ENCODE measurements at places on chromosomes 16 and 17.

DNA sequence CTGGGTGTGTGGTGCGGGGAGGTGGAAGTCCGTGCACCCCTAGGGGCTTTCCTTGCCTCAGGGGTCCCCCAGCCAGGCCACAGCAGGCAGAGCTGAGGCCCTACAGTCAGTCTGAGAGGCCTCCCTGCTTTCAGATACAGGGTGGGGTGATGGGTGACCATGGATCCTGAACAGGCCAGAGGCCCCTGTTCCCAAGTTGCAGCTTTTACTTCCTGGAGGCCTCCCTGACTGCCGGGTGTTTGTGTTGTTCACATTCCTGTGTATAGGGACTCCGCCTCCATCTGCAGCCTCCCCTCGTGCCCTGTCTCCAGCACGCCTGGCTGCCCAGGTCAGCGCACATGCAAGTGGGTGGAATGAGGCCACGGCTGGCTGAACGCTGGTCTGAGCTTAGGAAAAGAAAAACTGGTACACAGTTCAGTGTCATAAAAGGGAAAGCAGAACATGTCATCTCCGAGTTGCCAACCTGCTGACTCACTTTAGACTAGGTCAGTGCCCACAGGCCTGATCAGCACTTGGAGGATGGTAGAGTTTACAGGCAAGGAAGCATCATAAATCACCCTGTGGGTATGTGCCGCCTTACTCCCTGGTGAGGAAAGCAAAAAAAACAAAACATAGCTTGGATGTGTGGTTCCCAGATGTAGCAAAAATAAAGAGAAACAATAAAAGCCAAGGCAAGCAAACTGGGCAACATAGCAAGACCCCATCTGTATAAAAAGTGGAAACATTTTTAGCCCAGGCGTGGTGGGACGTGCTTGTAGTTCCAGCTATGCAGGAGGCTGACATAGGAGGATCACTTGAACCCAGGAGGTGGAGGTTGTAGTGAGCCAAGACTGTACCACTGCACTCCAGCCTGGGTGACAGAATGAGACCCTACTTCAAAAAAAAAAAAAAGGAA is 6.2 kb upstream of the SLC7A6 start:
- no peak for DNase-seq

- peak; percentile 66 for DNase-seq
Measured at GRCh38 chr16:84514874-84515835, 10.7 kb upstream of the MEAK7 start.

DNA sequence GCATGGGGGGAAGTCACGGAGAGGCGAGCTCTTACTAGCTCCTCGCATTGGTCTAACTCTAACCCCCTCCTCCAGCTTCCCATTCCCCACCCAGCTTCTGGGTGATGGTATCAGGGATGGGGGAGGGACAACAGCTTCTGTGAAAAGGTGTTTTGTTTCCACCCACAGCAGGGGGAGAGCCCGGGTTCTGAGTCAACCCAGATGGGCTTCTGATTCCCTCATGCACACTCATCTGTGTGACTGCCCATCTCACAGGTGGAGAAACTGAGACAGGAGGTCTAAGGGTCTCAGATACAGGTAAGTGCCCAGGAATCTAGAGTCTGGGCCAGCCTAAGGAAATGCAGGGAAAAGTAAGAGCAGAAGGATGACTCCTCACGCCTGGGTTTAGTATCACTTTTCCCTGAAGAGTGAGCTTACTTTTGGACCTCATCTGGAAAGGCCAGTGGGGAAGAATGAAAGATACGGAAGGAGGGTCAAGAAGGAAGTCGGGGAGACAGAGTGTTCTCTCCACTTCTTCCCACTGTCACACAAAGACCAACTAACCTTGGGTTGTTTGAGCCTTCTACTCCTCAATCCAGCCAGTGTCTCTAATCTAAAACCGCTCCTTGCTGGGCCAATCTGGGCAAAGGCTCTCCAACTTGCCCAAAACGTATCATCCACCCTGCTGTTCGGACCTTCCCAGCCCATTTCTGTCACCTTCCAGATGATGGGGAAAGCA is 3.1 kb upstream of the TLCD2 start:
- no peak for DNase-seq

GRCh38 chr17:4811471-4811870 is 4.5 kb downstream of the PLD2 start:
- no peak for DNase-seq

GRCh38 chr17:56532926-56533325 is 60.6 kb upstream of the NOG start:
- no peak for DNase-seq

DNA sequence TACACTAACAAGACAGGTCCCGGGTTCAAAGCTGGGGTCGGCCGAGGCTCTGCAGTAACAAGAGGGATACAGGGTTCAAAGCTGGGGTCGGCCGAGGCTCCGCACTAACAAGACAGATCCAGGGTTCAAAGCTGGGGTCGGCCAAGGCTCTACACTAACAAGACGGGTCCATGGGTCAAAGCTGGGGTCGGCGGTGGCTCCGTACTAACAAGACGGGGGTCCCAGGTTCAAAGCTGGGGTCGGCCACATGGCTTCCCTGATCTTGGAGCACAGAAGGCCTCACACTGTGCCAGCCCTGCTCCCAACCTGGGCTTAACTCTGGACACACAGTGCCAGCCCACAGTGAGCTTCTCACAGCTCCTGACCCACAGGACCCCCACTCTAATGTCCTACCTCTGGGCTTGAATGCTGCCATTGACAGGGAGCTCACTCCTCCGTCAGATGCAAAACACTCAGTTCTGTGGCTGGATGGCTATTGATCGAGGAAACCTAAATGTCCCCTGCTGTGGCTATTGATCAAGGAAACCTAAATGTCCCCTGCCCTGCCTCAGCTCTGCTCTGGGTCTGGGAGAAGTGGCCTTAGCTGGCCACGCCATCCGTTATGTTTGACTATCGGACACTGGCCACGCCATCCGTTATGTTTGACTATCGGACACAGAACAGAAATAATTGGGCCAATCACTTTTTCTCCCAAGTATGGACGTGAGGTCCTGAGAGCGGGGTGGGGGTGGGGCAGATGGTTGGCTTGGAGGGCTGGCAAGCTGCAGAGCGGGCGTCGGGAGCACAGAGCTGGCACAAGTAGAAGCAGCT is 54.6 kb upstream of the DOC2B start:
- DNase-seq: no peak

DNA sequence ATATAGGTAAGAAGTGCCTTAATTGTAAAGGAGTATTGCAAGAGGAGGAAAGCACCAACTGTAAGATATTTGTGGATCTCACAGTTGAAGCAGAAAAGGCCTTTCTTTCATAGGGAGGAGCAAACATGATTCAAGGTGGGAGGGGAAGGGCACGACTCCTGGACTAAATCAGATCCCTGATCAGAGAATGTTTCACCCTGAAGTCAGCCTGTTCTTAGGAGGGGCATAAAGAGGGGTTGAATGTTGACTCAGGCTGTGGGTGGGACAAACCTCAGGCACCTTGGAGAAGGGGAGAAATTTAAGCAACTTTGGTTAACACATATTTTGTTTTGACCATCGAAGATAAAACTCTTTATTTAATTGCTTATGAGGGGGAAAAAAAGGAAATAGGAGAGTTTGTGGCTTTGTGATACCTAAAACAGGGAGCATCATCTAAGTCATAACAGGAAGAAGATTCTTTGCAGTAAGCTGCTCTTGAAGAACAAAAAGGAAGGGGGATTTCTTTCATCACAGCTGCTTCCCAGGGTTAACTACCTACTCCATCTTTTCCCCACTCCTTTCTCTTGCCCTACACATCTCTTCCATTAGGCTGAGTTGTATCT is 158.6 kb upstream of the ZNF267 start:
- no peak for DNase-seq

DNA sequence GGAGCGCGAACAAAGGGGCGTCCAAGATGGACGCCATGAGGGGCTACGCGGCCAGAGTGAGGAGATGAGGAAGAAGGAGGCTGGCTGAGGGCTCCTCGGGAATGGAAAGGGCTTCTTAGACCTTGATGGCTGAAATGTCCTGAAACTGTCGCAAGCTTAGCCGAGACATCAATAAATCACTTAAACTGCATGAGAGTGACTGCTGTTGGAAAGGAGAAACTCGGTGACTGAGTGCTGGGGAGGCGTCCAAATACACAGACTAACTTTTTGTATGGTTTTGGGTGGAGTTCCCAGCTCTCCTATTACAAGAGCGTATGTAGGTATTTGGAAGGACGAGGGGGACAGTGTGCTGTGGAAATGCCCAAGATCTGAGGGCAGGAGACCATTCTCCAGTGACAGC is 1.4 kb upstream of the GEMIN4 start:
- DNase-seq: no peak

- DNase-seq: no peak
Measured at GRCh38 chr17:18267366-18267765, 6.9 kb downstream of the MIEF2 start.

DNA sequence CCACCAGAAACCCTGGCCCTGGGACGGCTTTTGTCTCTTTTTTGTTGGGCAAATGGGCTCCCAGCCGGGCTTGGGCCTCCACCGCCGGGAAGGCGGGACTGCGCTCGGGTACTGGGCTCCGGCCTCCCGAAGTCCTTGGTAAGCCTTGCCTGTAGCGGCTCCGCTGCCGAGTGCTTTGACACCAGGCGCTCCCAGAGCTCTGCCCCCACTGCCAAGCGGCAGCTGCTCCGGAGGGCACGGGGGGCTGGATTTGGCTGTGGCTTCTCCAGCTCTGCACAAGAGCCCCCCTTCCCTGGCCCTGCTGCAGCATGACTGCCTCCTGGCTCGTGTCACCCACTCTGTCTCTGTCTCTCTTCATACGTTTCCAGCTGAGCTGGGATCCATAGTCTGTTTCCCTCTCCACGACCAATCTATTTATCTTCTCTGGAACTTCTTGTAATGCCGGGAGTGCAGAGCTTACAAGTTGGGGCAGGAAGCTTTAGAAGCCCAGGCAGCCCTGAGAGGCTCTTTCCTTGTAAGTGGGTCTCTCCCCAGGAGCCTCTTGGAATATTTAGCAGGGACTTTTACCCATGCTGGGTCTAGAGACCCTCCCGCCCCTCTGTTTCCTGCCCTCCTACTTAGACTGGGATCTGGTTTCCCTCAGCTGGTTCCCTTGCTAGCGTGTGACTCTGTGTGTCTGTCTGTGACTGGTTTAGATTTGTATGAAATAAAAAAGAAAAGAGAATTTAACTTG is 246.9 kb upstream of the GSE1 start:
- DNase-seq: no peak

DNA sequence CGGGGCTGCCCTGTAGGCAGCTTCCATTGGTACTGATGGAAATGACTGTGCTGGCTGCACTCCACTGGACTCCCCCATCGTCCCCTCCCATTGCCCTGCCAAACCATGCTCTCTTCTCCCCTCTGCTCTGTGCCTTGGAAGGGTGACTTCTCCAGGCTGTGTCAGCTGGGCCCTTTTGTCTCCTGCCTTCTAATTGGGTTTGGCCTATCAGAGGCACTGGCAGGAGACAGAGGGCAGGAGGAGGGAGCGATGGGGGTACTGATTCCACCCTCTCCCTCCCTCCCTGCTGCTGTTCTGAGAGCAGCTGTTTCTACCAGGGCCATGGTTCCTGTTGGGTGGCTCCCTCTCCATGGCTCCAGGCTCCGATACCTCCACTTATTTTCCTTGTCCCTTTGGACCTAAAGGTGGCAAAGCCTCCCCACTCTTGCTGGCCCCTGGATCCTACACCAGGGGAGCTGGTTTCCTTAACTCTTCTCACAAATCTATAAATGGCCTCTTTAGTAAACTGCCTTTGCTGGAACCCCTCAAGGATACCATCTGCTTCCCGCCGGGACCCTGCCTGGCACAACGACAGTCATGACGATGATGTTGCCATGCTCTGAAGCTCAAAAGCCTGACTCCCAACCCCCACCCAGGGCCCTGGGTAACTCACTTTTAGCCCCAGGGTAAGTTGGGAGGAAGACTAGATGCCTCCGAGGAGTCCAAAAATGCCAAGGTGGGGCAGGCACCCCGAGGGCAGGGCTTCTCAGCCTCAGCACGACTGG is 123.8 kb upstream of the RPL38 start:
- DNase-seq: no peak

DNA sequence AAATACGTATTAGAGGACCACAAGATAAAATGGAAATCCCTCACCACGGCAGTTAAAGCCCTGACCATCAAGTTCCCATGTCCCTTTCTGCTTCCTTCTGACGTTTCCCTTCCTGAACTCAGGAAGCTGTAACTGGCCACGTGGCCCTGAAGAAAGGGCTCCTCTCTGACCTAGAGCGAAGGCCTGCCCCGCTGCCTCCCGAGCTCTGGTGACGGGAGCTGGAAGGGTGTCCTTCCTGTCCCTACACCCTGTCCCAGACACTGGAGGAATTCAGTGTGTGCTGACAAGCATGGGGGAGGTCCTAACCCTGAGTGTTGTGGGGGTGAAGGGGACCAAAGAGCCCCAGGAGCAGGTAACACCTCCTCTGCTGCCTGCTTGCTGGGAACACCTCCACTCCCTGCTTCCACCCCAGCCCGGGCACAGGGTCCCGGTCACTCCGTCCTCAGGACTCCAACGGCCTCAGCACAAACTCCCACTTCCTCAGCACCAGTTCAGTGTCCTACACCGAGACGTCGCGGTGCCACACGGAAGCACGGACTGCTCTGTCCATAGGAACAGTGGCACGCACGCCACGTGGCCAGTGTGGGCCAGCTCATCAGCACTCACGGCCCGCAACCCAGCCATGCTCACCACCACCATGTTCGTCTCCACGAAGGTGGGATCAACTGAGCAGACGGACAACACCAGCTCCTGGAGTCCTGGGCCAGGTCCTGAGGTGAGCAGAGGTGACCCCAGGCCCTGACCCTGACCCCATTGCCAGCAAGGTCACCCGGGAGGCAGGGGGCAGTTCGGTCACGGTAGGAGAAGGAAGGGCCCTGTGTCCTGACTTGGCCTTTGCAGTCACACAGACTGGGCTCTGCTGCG is 16.9 kb downstream of the TMEM235 start:
- no peak for DNase-seq

All from stimulated activated naive CD4-positive, alpha-beta T cell treated with Interleukin-2 at 50 U/mL for 16 hours (primary cell).